Smooth muscle cell of the brain vasculature (primary cell): ENCODE measurements at places on chromosomes 6 and 20.

GRCh38 chr6:133724726-133725125 lies 164.2 kb upstream of the TCF21 start:
- no peak for DNase-seq

DNA sequence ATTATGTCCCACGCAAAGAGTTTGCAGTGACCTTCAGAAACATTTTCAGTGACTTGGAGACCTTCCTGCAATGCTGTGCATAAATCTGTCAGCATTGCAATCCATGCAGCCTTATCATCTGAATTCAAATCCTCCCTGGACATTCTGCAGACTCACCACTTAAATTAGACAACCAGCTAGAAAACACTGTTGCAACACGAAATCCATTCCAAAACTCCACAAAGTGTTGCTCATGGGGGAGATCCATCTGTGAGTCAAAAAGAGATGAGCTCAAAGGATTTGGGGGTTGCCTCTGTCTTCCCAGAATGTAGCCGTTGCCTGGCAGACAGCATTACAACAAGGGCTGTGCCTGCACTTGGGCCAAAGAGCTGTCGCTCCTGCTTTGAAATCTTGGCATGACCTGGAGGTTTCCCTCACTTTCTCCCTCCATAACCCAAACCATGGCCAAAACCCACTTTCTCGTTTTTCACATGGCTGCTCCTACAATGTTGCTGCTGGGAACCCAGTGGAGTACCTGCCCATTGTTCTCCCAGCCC lies 163.5 kb upstream of the CDYL start:
- DNase-seq = no peak

GRCh38 chr20:43514648-43514999 lies 7.1 kb downstream of the L3MBTL1 start:
- DNase-seq = no peak

- DNase-seq = no peak
Observed at GRCh38 chr20:62511915-62512610, 36.3 kb upstream of the GATA5 start.

DNA sequence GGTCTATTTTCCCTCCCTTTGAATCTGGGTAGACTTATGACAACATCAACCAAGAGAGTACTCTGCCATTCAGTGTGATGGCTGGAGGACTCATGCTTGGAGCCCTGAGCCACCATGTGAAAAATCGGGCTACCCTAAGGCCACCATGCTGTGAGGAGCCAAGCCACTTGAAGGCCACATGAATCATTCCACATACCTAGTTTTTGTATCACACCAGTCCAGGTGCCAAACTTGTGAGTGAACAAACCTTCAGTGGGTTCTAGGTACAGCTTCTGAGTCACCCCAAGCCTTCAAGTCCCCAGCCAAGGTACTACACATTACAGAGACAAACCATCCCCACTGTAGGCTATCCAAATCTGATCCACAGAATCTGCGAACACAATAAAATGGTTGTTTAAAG lies 37.4 kb upstream of the E2F3 start:
- DNase-seq = no peak

DNA sequence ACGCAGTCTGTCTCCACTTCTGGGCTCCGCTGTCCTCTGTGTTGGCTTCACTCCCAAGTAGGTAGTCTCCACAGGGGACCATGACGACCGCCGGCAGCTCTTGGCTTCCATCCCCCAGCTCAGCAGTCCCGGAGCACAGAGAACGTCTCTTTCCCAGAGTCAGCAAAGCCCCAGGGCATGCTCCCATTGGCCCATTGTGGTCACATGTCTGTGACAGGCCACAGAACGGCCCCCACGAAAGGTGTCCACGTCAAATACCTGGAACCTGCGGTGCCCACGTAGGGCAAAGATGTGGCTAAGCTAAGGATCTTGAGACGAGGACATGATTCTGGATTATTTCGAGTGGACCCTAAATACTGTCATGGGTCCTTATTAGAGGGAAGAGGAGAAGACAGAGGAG lies 438.4 kb upstream of the SULF2 start:
- no peak for DNase-seq

GRCh38 chr6:33728438-33728837 lies 16.9 kb upstream of the UQCC2 start:
- no peak for DNase-seq

GRCh38 chr6:2741756-2742155 lies 9.0 kb downstream of the MYLK4 start:
- no peak for DNase-seq

GRCh38 chr6:79833964-79834284 lies 113.4 kb downstream of the ELOVL4 start:
- no peak for DNase-seq

DNA sequence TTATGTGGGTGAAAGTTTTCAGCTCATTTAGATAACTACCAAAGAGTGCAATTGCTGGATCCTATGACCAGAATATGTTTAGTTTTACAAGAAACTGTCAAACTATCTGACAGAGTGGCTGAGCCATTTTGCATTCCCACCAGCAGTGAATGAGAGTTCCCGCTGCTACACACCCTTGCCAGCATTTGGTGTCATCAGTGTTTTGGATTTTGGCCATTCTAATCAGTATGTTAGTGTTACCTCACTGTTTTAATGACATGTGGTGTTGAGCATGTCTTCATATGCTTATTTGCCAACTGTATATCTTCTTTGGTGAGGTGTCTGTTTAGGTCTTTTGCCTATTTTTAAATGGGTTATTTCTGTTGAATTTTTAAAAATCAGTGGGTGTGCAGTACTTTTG lies 120.9 kb downstream of the CFAP61 start:
- no peak for DNase-seq
